ENCODE measurements at places on chromosomes 6 and 20. TPM values are rescaled to one million over a fixed set of nuclear protein-coding genes. Genes with fewer than 3 reads are reported as not detected.
A peak's percentile ranks its signal among the peaks of the same experiment; 100 is the strongest.

The ATP6V1G2 gene
- polyA plus RNA-seq = not detected

The TAB2 gene
- polyA plus RNA-seq = 3.8 TPM

The CST8 gene
- polyA plus RNA-seq = not detected

The TMC2 gene
- not detected for polyA plus RNA-seq

The CDH4 gene
- polyA plus RNA-seq = not detected

The MMP24 gene
- polyA plus RNA-seq = 0.17 TPM

The C2 gene
- not detected for polyA plus RNA-seq

GRCh38 chr6:46832816-46833215 lies 39.6 kb downstream of the MEP1A start:
- DNase-seq = no peak

GRCh38 chr20:15603506-15603905 lies 969.7 kb downstream of the KIF16B start:
- DNase-seq = no peak

GRCh38 chr20:1202762-1203504 lies at the start of gene C20orf202:
TSS of gene C20orf202 (plus strand) at chr20:1203454. CDS start at chr20:1203586, 132 bp downstream.
- no peak for DNase-seq

DNA sequence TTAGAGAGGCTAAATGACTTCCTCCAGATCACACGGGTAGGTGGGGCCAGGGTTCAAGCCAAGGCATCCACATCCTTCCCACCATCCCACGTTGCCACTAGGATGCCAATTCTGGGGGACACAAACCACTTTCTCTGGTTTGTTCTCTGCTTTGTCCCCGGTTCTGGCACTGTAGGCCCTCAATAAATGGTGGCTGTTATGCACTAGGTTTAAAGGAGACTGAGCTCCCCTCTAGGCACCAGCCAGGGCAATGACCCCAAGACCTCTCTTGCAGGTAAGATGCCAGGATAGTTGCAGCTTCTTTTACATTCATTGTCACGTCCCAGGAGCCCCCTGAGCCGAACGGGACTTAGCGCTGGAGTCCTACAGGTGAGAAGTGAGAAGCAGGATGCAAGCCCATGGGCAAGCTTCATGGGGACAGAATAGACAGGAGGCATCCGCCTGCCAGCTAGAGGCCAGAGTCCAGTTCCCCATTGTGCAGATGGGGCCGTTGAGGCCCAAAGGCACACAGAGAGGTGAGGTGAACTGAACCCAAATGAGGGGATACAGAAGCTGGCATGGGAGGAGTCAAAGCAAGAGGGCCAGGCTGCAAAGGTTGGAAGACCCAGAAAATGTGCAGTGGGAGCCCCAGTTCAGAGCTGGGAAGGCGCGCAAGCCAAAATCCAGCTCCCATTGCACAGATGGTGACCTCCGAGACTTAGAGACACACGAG lies 677 bp downstream of the PXMP4 start:
- no peak for DNase-seq

- no peak for DNase-seq
Observed at GRCh38 chr20:24102749-24103333, 114.3 kb upstream of the GGTLC1 start.

DNA sequence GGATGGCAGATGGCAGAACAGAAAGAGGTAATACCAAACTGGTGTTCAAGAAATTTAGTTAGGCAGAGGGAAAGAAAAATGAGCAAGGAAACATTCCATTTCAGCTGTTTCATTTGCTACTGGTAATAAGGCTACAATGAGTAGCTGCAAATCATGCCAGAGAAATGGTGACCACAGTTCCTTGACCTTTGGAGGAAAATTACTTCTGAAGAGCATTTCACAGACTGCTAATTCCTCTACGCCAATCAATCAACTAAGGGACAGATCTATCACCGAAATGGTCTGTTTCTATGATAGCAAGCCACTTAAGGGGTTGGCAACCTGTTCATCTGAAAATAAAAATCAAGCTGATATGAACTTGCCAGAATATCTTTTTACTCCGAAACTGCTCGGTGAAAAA lies 119.5 kb downstream of the PTPRK start:
- no peak for DNase-seq

DNA sequence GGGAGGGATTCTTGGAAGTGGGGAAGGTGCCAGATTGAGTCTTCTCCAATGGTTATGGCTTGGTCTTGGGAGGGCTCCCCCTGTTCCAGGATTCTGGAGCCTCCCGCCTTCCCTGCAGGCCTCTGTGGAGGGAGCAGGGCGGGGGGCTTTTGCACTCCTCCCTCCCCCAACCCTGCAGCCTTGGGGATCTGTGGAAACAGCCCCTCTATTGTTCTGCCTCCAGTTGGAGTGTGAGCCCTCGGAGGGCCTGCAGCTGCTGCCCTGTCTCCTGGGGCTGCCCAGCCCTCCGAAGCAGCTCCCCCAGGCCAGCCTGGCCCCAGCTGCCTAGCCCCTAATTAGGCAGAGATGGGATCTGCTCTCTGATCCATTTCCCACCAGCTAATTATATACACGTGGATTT lies 14.7 kb downstream of the FAM110A start:
- DNase-seq = no peak

- DNase-seq = no peak
Observed at GRCh38 chr6:163335671-163336545, 78.6 kb upstream of the QKI start.

DNA sequence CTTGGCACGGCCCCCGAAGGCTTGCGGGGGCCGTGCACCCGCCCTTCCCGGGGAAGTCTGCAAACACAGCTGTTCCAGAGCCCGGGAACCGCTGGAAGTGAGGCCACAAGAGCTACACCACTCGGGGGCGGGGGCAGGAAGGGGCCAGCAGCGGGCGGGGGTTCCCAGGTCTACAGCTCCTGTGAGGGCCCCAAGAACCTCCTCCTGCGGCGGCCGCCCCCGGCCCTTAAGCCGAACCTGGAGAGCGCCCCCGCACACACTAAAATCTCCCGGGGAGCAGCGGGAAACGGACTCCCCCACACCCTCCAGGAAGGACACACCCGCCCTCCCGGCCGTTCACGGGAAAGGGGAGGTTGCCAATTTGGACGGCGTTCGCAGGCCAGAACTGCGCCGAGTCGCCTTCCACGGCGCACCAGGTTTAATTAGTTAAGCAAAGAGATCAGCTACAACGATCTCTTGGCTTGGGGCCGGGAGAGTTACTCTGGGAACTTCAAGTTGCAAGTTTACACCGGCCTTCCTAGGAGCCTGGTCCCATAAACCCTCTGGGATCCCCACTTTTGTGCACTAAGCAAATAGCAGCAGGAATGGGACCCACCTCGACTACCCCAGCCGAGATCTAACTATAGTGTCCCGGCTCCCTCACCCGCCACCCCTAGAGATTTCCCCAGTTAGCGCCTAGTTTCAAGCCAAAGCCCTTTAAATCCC lies 1.7 kb downstream of the JAG1 start:
- DNase-seq = peak; percentile 28

DNA sequence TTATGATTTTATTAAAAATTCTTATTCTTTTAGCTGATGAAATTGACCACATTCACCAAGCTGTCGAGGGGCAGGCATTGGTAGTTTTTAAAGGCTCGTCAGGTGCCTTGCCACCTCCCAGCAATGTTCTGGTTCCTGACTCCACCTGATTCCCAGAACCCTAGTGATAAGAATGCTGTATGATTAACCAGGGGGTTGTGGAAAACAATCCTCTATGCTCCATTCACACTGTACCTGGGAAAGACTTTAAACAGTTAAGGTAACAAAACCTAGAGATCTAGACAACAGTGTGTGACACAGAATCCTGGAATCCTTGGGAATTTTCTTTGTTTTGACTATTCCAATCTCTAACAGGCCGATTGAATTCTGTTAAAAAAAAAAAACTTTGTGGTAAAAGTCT lies 165.7 kb upstream of the OLIG3 start:
- no peak for DNase-seq

- no peak for DNase-seq
Observed at GRCh38 chr6:108123481-108123929, 42.3 kb upstream of the NR2E1 start.

DNA sequence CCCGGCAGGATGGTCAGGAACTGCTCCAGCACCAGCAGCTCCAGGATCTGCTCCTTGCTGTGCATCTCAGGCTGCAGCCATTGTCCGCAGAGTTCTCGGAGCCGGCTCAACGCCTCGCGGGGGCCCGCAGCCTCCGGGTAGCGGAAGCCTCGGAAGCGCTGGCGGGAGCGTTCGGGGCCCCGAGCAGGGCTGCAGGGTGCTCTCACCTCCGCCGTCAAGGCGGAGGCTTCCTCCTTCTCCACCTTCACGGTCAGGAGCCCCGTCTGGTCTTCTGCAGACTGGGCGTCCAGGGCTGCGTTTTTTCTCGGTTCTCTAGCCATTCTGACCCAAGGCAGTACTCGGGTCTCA lies 434 bp downstream of the ZKSCAN4 start:
- peak; percentile 42 for DNase-seq

DNA sequence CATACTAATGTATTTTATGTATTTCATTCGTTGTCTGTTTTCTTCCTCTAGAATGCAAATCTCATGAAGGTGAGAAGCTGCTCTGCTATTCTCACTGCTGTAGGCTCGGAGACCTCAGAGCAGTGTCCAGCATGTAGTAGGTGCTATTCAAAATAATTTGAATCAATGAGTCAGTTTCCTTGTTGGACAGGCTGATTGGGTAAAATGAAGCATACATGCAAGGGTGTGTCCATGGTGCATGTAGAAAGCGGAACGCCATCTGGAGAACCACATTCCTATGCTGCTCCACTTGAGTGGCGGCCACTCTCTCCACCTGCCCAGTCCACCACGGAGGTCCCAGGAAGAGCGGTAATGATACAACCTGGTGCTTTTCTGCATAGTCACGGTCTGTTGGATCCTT lies 412.1 kb downstream of the QKI start:
- DNase-seq = no peak

- no peak for DNase-seq
Observed at GRCh38 chr6:13048113-13048512, 280.2 kb downstream of the TBC1D7 start.
